ENCODE measurements at places on chromosomes 5 and 9.

GRCh38 chr5:102483736-102484135 is 15.1 kb downstream of the SLCO6A1 start:
- peak; percentile 40 for DNase-seq

DNA sequence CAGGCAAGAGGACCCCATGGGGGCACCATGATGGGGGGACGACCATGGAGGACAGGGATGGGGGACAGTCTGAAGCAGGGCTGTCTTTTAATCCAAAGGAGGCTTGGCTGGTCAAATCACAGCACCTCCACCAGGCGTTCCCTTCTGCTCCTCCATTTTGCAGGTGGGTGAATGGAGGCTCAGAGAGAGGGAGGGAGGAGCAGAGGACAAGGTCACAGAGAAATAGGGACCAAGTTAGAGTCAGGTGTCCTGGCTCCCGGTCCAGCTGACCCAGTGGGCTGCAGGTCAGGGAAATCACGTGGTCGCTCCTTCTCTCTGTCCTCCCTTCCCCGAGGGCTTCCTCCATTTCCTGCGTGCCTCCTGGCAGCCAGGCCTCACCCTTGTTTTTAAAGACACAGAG is 156.4 kb upstream of the SMIM23 start:
- DNase-seq, result no peak

DNA sequence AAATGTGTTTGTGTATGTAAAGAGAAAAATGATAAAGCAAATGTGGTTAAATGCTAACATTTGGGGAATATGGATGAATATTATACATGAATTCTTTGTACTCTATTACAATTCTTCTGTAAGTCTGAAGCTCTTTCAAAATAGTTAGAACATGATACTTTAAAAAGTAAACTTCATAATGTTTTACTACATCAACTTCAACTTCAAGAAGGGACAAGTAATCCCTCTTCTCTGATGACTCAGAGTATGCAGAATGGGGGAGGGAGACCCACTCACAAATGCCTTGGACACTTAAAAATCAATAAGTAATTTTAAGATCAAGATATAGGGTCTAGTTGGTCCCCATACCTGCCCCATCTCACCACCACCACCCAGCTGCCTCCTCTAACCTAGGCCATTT is 162.4 kb downstream of the ESM1 start:
- DNase-seq, result no peak

GRCh38 chr9:78143281-78144007 is 92.4 kb upstream of the CEP78 start:
- no peak for DNase-seq

DNA sequence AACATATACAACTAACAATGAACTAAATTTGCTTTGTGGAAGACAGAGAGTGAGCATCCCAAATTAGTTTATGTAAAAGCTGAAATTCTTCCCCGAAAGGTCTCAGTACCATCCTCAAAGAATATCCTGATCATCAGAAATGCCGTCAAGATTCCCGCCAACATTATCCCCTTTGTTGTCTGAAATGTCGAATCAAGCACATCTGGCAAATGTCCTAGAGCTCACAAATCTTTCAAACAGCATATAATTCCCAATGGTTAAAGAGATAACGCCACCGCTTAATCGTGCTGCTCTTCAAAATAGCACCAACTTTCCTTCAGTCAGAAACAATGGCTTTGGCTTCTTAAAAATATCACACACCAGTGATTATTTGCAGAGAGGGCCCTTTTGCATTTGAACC is 23.8 kb downstream of the MORN5 start:
- no peak for DNase-seq

GRCh38 chr9:116944714-116945534 is 257.8 kb downstream of the TRIM32 start:
- DNase-seq, result no peak

DNA sequence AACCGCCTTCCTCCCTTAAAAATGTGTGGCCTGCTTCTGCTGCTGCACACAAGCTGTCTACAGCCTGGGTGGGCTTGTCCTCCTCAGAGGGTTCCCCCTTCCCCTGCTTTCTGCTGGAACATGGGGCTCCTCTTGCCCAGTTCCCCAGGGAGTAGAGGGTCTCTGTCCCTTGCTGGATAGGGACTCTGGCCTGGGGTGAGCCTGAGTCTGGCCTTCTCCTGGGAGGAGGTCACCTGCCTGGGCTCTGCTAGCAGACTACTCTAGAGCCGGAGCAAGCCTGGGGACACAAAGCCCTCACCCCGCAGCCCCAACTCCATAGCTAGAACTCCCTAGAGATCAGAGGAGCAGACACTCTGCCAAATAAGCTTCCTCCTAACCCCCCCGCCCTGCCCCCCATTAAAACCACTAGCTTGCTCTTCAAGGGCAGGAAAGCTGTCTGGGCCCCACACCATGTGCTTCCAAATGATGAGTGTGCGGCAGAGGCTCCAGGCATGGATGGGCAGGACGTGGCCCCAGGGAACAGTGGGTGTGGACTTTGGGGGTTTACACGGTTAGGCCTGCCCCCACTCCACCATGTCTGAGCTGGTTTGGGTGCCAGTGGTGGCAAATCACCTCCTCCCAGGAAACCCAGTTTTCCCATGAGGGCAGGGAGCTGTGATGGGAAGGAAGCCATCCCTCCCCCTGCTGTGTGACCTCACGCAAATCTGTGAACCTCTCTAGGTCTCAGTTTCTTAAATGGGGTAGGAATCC is 10.0 kb downstream of the TCF7 start:
- DNase-seq, result peak; percentile 86

GRCh38 chr5:179322071-179323025 is 22.9 kb downstream of the ADAMTS2 start:
- DNase-seq, result no peak

DNA sequence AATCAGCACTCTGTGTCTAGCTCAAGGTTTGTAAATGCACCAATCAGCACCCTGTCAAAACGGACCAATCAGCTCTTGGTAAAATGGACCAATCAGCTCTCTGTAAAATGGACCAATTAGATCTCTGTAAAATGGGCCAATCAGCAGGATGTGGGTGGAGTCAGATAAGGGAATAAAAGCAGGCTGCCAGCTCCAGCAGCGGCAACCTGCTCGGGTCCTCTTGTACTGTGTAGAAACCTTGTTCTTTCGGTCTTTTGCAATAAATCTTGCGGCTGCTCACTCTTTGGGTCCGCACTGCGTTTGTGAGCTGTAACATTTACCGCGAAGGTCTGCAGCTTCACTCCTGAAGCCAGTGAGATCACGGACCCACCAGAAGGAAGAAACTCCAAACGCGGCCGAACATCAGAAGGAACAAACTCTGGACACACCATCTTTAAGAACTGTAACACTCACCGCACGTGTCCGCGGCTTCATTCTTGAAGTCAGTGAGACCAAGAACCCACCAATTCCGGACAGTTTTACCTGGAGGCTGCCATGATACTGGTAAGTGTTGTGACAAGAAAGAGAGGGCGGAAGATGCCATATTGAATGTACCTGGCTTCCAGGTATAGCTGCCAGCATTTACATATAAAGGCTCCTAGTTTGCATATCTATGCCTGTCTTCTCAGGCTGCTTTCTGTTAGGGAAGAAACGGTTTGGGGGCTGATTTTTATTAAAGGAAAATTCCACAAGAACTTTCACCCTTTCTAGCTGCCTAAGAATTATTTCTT is 758.5 kb upstream of the CTNND2 start:
- no peak for DNase-seq

GRCh38 chr9:110575945-110576344 is 3.6 kb downstream of the SVEP1 start:
- DNase-seq, result no peak

GRCh38 chr9:36532353-36532752 is 40.3 kb upstream of the MELK start:
- no peak for DNase-seq

- no peak for DNase-seq
Measured at GRCh38 chr5:51881901-51882300, 498.7 kb downstream of the ISL1 start.

GRCh38 chr5:127568166-127568565 is 50.7 kb downstream of the PRRC1 start:
- no peak for DNase-seq

- peak; percentile 72 for DNase-seq
Measured at GRCh38 chr5:39167141-39167971, 52.0 kb downstream of the FYB1 start.

- no peak for DNase-seq
Measured at GRCh38 chr9:86626802-86627201, 272.6 kb upstream of the TUT7 start.

DNA sequence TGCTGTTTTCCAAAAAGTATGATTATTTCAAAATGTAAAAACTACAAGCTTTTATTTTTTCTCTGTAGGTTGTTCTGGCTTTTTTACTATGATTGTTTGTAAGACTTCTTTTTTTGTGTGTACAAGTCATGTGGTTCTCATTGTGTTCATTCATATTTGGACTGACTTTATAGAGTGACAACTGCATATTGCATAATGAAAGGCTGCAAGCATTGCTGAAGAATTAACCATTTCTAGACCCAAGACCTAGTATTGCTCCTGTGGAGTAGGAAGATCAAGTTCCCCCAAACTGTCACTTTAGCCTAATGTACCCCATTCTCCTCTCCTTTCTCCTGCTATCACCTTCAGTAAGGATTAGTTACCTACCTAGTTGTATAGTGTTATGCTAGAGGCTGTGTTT is 10.0 kb downstream of the MAP1B start:
- DNase-seq, result no peak

DNA sequence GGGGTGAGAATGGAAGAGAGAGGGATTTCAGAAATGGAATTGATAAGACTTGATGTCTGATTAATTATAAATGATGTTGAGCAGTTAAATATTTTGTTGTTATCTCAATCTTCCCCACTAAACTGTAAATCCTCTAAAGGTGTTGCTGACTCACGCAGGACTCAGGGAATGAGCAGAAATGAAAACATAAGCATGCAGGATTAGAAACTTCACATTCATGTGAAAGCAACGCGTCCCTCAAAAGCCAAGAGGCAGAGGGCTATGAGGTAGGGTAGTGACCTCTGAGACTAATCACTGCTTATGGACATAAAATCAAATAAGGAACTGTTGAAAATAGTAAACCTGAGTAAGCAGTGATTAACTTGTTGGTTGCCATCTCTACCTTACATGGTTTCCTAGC is 21.1 kb downstream of the ADAMTSL1 start:
- no peak for DNase-seq

DNA sequence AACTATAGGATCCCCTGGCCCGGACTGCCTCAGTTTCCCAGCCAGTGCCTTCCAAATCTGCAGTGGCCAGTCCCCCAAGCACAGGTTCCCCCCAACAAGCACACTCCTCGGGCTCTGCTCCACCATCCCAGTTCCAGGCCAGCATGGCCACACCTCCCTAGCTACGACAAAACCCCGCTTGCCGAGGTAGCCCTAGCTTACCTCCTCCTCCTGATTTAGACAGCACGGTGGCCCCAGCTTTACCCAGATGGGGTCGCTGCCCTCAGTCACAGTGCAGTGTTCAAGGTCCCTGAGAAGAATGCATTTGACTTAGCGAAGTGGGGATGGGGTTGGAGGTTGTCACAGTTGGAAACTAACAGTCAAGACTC is 40.8 kb upstream of the GARNL3 start:
- no peak for DNase-seq

- no peak for DNase-seq
Measured at GRCh38 chr9:91693226-91693625, 256.8 kb downstream of the ROR2 start.

DNA sequence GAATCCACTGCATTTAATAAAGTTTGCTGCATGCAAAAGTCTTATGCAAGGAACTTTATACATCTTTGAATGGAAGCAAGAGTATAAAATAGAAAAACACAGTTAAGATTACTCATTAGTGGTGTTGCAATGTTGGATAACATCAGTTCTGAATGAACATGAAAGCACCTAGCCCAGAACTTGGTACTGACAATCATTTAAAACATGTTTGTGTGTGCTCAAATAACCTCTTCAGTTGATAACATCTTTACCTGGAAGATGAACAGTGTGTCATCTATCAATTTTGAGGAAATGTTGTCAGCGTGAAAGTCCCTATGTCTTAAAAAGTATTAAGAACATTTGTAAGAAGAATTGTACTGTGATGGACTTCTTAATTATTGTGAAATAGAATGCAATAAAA is 370.4 kb upstream of the GRAMD2B start:
- no peak for DNase-seq

- no peak for DNase-seq
Measured at GRCh38 chr5:55101556-55102276, 730 bp upstream of the GZMA start.

DNA sequence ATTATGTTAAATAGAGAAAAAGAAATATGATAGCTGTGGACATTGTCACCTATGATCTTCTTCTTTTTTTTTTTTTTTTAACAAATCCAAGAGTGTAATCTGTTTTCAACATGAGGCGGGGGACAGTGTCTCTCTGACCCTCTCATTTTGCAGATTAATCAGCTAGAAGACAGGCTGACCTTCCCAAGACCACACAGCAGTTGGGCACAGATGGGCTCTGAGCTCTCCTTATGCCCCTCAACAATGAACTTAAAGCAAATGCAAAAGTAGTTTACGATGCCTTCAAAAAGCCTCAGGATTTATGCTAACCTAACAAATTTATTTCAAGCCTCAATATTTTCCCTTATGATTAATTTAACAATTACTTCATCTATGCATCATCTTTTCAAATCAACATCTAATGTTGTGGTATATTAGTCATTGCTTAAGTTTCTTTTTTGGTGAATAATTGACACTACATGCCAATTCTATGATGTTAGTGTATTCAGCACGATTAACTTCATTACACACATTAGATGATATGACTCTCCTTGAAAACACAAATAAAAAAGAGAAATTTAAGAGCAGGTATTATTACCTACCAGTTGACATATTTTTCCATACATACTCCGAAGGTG is 7.4 kb downstream of the NFIL3 start:
- DNase-seq, result peak; percentile 53

DNA sequence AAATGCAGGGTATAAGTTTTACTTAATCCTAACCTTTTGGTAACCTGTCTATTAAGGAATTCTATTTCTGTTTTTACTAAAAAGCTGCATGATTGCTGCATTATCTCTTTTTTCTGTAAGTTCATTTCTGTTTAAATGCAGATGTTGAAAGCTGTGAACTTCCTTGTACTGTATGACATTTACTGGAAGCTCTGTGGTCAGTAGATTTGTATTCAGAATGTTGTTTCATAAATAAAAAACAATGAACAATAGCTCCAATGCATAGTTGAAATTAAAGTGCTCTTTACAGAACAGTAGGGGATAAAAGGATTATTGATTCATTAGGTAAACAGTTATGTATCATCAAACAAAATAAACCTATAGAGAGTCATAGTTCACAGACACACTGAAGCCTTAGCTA is 46.5 kb upstream of the FKTN start:
- DNase-seq, result no peak
